ENCODE measurements at places on chromosomes 11 and 22.

DNA sequence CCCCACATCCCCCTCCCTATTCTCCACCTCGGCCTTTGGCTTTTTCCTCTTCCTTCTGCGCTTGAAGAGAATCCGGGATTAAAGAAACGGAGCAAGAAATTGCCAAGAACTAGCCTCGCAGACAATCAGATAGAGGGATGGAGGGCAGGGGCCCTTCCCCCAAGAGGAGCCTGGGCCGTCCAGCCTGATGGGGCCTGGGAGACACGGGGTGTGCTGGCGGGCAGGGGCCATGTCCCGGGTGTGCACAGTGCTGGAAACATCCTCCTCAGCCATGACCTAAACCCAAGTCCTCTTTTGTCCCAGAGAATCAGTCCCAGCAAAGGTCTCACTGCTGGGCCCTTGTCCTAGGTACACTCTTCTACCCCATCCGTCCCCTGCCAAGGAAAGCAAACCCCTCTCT is 47.7 kb upstream of the LMO1 start:
- no peak for DNase-seq

- no peak for DNase-seq
Measured at GRCh38 chr11:67429722-67430121, 1.4 kb downstream of the RPS6KB2 start.

DNA sequence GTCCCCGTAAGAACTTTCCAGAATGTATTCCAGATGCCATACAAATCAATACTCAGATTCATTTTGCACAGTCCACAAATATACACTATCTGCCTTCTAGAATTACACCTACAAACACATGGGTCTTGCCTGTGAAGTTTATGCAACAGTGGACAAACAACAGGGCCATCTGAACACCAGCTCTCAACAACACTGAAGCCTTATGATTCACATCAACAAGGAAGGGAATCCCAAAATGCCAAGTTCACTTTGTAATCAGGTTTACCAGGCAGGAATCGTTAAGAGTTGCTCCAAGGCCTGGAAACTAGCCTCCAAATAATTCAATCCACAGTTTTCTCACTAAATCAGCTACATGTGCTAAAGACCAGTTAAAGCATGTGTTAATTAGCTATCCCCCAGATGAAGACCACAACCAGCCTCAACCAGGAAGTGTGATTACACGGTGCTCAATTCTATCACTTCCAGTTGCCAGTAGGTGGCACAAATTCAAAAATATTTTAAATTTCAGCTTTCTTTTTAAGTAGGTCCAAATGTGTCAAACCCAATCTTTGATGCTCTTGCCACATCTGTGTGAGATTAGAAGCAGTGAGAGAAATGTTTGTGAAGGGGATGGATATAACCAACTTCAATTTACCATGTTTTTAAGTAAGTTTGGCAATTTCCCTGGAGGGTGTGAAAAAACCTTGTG is 139.1 kb upstream of the BDNF start:
- DNase-seq, result peak; percentile 31

DNA sequence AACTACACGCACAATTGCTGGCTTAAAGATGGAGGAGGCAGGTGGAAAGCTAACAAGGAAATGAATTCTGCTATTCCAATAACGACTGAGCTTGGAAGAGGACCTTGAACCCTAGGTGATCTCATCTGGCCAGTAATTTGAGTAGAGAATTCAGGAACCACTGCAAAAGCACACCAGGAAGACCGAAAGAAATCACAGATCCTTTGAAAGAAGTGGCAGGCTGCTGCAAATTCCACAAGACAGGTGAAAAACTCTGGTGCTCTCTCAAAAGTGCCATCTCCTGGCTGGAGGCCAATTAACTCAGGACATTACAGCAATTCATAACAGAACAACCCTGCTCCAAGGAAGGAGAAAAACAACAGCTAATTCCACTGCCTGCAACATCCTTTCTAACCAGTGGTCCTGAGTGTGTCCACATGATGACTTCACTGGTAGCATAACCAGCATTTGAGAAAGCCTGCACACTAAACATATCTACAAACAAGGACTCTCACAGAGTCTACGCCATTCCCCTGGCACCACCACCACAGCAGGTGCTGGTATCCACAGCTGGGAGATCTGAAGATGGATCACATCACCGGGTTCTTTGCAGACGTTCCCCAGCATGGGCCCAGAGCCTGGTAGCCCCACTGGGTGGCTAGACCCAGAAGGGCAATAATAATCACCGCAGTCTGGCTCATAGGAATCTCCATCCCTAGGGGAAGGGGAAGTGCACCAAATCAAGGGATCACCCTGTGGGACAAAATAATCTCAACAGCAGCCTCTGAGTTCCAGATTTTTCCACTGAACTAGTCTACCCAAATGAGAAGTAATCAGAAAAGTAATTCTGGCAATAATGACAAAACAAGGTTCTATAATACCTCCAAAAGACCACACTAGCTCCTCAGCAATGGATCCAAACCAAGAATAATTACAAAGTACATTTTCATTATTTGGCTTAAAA is 44.9 kb upstream of the CLTCL1 start:
- no peak for DNase-seq

DNA sequence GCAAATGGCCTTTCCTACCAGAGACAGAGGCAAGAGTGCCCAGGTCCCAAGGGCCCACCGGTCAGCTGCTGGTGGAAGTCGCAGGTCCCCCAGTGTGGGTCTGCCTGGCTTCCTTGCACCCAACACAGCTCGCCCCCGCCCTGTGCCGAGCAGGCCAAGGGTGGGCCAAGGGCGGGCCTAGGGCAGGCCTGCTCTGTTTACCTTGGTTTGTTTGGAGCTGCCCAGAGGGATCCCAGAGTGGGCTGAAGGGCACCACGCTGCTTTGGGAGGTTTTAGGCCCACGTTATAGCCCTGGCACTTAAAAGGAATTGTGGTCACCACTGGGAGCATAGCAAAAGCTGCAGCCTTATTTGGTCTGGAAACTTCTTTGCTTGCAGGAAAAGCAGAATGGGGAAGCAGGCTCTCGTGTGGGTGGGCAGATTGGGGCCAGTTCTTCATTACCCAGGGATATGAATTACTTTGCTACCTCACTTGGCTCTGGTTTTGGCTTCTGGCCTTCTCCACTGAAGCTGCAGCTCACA is 38.0 kb downstream of the MRGPRD start:
- no peak for DNase-seq

DNA sequence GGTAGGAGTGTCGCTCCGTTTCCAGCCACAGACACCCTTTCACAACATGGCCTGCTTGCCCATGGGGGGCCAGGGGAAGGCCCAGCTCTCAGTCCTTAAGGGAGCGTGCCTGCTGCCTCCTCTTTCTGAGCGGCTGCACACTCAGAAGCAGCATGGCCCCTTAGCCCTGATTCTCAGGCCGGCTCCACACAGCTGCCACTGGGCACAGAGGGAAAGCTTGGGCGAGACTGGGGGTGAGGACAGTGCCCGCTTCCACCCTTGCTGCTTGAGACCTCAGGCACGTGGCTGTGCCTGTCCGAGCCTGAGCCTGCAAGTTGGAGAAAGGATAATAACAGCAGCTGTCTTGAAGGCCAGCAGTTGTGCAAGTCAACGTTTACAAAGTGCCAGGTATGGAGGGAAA is 416.3 kb downstream of the SHANK2 start:
- no peak for DNase-seq

- DNase-seq, result no peak
Measured at GRCh38 chr11:43951231-43951630, 8.8 kb downstream of the C11orf96 start.

DNA sequence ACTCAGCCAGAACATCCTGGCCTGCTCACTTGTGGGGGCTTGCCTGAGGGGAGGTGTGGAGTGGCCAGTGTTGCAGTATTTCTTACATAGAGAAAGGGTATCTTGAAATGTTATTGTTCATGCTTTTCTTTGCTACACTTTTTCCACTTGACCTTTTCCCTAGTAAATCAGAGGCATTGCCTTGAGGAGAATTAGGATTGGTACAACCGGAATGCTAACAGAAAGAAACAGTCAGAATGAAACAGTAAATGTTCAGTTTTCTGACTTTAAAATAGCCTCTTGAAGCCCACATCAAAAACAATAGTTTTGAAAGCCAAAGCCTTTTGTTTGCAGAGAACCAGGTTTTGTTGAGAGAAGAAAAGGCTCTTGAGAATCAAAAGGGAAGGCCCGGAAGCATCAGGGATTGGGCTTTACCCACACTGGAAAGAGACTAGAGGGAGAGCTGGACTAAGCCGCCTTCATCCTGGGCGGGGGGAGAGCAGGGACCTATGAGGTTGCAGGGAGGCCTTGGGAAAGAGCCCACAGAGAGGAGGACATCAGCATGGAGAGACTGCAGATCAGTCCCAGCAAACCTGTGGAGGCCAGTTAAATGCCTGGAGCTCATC is 12.4 kb downstream of the ADM start:
- DNase-seq, result no peak

DNA sequence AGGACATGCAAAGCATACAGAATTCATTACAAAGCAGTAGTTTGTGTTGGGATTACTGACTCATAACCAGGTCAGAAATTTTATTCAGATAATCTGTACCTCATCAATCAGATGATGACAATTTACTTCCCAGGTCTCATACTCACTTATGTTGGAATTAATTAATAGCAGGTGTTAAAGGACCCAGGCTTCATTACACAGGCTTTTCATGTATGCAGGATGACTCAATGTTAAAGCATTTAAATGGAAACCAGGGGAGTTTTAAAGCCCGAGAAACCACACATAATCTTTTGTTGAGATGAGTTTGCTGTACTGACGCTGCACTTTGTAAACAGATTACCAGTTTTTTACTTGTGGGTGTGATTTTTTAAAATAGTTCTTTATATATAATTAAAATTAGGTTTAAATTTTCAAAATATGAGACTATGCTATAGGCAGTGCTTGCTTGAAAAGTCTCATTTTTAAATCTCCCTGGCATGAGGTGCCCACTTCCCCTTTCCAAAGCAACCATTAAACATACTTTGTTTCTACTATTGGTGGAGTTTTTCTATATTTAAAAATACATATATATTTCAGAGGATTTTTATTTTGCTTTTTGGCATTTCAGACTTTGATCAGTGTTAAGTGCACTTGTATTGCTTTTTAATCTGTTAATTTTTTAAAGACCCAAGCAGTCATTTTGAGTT is 41.0 kb downstream of the CEP57 start:
- peak; percentile 5 for DNase-seq

GRCh38 chr11:65224930-65225278 is 36.9 kb upstream of the POLA2 start:
- peak; percentile 77 for DNase-seq

GRCh38 chr22:45907378-45907777 is 69.6 kb downstream of the WNT7B start:
- DNase-seq, result no peak

GRCh38 chr11:10784232-10785145 is 24.2 kb downstream of the EIF4G2 start:
- peak; percentile 82 for DNase-seq

GRCh38 chr11:134517115-134517514 is 105.1 kb upstream of the B3GAT1 start:
- DNase-seq, result no peak

DNA sequence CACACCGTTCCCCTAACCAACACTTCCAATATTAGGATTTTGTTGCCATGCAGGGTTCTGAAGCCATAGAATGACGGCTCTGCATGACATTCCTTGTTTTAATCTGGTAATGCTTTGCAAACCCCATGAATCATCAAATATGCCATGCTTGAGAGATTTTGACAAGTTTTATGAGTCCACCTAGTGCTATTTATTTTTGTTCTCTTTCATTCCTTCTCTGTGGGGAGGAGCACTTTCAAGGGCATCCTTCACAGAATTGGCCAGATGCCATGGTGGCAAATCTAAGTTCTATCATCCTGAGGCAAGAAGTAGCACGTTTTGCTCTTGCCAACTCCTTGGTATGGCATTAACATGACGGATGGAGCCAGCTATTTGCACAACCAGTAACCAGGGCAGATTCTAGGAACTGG is 268.4 kb downstream of the FAM76B start:
- no peak for DNase-seq

- DNase-seq, result no peak
Measured at GRCh38 chr11:100939571-100939970, 190.0 kb downstream of the PGR start.

DNA sequence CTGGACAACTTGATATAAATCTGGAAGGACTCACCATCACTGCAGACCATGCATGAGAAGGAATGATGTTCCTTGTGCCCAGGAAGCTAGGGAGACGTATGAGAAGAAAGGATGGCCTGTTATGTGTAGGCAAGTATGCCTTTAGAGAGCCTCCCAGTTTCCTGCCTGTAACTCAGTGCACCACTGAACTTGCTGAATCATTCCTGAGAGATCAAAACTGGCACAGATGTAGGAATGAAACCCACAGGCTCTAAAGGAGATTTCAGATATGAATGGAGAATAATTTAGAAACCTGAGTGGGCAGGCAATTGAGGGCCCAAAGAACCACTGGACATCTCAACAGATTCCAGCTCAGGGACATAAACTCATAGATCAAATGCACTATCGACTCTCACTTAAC is 38.4 kb upstream of the PRSS23 start:
- DNase-seq, result no peak

DNA sequence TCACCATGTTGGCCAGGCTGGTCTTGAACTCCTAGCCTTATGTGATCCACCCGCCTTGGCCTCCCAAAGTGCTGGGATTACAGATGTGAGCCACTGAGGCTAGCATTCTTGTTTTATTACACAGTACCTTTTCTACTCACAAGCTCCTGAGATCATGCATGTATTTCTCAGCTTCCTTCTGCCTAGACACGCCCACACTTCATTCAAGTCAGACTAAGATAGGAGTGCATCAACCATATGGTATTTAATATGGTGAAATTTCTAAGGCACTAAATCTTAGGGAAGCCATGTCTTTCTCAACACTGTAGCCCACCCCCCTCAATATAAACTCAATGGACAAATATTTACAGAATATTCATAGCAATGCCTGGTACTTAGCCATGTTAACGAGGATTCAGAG is 62.1 kb downstream of the SLC25A17 start:
- DNase-seq, result no peak

GRCh38 chr11:40328890-40329614 is 1130.4 kb downstream of the LRRC4C start:
- DNase-seq, result peak; percentile 81

DNA sequence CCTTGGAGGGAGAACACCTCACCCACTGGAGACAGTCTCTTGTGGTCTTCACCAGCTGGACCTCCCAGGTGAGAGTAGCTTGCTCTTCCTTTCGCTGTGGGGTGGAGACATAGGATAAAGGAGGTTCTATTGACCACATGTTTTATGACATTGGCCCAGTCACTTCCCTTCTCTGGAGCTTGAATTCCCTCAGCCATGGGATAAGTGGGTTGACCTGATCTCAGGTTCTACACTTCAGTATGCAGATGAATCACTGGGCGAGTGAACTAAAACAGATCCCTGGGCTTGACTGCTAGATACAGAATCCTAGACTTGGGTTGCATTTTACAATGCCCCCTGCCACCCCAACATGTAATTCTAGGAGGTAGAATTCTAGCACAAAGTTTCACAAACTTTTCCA is 54.8 kb upstream of the PRSS23 start:
- DNase-seq, result no peak

- no peak for DNase-seq
Measured at GRCh38 chr11:2123628-2123960, 15.6 kb downstream of the IGF2 start.

Measured in dermis blood vessel endothelial cell (primary cell).